Urinary bladder (tissue), 4 donors: ENCODE measurements at places on chromosomes 3 and 15. TPM values are rescaled to one million over a fixed set of nuclear protein-coding genes. Genes with fewer than 3 reads are reported as not detected.

DNA sequence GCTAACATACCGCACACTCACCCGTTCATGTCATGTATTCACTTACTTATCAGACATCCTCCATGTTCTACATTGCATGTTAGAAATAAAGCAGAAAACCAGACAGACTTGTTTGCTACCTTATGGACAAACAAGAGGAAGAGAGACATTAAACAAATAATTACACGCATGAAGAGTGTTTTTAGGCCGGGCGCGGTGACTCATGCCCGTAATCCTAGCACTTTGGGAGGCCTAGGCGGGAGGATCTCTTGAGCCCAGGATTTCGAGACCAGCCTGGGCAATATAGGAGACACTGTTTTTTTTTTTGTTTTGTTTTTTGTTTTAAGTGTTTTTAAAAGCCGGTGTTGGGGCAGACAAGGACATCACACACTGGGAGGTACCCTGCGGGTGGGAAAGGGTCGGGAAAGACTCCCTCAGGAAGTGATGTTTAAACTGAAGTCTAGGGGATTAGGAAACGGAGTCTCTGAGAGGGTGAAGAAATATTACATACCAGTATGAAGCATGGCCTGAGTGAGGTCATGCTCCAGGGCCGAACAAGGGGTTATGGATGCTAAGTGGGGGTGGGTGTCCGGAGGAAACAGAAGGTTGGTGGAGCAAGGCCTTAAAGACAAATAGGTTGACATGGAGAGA is 2.1 kb upstream of the USP3 start:
- no peak for DNase-seq

The TGM4 gene
- not detected for total RNA-seq

GRCh38 chr3:141632779-141633374 is 105.2 kb upstream of the RNF7 start:
- no peak for DNase-seq

DNA sequence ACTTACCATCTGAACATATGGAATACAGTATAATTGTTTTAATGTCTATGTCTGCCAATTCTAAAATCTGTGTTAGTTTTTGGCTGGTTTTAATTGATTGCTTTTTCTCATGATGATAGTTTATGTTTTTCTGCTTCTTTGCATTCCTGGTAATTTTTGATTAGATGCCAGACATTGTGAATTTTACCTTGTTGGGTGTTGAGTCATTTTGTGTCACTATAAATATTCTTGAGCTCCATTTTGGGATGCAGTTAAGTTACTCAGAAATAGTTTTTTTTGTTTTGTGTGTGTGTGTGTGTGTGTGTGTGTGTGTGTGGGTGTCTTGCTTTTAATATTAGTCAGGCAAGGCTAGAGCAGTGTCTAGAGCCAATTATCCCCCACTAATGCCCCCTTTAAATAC is 818.8 kb upstream of the NR2F2 start:
- DNase-seq: no peak

GRCh38 chr3:158912188-158912587 is 110.3 kb downstream of the MFSD1 start:
- DNase-seq: no peak

DNA sequence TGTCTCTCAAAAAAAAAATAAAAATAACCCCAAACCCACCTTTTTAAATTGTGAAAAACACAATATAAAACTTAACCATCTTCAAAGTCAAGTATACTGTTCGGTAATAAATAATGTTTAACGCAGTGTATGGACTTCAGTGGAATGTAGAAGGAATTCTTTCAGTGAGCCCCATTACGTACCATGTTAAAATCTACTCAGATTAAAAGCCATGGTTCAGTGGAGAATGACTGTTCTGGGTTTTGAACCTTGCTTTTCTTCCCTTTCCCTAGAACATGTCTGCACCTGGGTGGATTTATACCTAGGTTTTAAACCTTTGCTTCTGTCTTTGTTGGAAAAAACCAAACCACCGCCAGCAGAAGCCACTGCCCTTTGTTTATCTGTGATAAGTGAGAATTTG is 27.5 kb downstream of the DAG1 start:
- DNase-seq: no peak

The NR2E3 gene
- total RNA-seq: 2.3 TPM

GRCh38 chr3:37989821-37990480 is 635 bp upstream of the VILL start:
- DNase-seq: no peak

DNA sequence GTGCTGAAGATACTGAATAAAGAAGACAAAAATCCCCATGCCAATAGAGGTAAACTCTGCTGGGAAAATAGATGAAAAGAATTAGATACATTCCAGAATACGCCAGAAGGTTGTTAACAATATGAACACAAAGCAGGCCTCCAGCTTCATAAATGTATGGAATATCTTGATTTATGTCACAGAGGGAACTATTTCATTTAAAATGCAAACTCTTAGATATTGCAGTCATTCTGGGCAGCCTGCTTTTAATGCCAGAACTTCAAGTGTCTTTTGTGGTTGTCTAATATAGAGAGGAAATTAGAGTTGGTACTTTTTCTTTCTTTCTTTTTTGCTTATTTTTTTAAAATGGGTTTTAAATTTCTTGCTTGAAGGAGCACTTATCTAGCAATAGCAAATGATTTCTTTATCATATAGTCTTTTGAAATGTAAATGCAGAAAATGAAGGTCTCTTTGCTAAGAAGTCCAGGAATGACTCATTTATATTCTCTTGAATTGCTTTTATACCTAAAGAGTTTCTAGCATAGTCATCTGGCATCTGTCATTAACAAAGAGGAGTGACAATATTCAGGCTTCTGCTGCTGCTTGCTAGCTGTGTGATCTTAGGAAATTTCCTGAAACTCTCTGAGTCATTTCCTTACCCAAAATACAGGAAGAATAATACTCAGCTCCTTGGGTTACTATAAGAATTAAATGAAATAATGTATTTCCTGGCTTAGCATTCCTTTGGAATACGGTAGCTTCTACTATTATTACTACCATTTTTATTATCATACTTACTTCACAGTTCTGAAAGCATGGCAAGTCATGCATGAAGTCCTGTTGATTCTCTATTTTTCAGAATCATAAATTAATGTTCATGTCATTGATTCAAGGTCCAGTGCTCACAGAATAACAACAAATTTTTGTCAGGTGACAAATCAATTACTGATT is 527.6 kb downstream of the DIPK2A start:
- no peak for DNase-seq

DNA sequence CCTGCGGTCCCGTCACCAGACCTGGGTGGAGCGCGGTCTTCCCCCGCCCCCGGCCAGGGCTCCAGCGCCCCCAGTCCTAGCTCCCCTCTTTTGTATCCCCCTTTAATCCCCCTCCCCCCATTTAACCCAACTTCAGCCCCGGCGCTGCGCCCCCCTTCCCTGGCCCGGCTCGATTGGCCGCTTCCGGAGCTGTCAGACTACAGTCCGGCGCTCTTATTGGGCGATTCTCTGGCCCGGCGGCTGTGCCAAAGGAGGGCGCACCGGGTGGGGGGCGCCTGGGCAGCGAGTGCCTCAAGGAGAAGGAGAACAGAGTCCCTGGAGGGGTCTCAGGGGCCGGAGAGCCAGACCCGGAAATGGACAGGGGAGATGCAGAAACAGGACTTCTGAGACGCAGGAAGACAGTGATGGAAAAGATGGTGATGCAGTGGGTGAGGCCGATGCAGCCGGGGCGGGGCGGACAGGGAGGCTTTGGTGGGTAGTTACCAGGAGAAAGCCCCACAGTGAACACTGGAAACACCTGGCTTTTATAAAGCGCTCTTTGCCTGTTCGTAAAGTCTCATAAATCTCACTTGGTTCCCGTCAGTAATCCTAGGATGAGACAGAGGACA is 1.2 kb upstream of the ADCY5 start:
- DNase-seq: no peak

GRCh38 chr3:190847436-190847835 is 15.1 kb downstream of the GMNC start:
- no peak for DNase-seq

The FBXO40 gene
- not detected for total RNA-seq

- DNase-seq: no peak
Observed at GRCh38 chr3:175070946-175071345, 211.8 kb downstream of the NAALADL2 start.

The LTF gene
- 3.3 TPM for total RNA-seq

DNA sequence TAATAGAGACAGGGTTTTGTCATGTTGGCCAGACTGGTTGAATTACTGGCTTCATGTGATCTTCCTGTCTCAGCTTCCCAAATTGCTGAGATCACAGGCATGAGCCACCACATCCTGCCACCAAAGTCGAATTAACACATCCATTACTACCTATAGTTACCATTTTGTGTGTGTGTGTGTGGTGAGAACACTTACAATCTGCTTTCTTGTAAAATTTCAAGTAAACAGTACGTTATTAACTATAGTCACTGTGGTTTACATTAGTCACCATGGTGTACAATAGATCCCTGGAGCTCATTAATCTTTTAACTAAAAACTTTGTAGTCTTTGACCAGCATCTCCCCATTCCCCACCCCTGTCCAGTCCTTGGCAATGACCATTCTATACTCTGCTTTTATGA is 270.0 kb downstream of the NAALADL2 start:
- no peak for DNase-seq

The FETUB gene
- total RNA-seq: not detected

GRCh38 chr15:59322056-59322759 is 50.5 kb downstream of the MYO1E start:
- no peak for DNase-seq

The SCN11A gene
- 11.8 TPM for total RNA-seq

- DNase-seq: no peak
Observed at GRCh38 chr15:67944010-67944641, 104.3 kb upstream of the RNU6-1 start.

- DNase-seq: no peak
Observed at GRCh38 chr3:175149675-175150074, 290.5 kb downstream of the NAALADL2 start.

DNA sequence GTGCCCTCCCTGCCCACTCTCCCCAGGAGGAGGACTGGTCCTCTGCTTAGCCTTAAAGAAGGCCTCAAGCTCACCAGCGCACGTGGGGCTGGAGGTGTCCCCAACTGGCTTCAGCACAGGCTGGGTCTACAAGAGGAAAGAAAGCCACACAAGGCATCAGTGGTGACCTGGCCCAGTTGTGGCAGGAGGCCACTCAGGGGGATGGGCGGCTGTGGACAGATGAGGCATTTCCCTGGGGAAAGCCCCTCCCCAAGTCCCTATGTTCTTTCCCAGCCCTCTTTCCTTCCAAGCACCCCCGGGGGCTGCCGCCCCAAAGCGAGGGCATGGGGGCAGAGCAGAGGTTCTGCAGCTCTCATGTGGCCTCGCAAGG is 155.2 kb upstream of the TLE3 start:
- no peak for DNase-seq

The SEMA3G gene
- 7.6 TPM for total RNA-seq

- DNase-seq: no peak
Observed at GRCh38 chr15:40854161-40854560, 10.3 kb downstream of the SPINT1 start.
